Activated CD4-positive, alpha-beta T cell treated with anti-CD3 and anti-CD28 coated beads, Interleukin-2, amount 10 ng/mL, durations not matched to agents 7 days and 5 days (primary cell): ENCODE measurements at places on chromosomes 12 and 14. TPM values are rescaled to one million over a fixed set of nuclear protein-coding genes. Genes with fewer than 3 reads are reported as not detected.

Gene SERPINA1
- total RNA-seq, result 4.4 TPM

Gene IFI27L1
- total RNA-seq, result 31.6 TPM

Gene KLRC3
- total RNA-seq, result not detected

Gene TM9SF1
- 28.6 TPM for total RNA-seq

GRCh38 chr12:7483343-7483742 lies 20.2 kb downstream of the CD163 start:
- no peaks in the 10 kb centered on the region for H3K27me3 ChIP-seq
- no peaks in the 10 kb centered on the region for H3K4me1 ChIP-seq
- no peak for DNase-seq
- H3K4me3 ChIP-seq, result no peak overlapping the region
- H3K36me3 ChIP-seq, result no peaks in the 10 kb centered on the region

- no peak for DNase-seq
- H3K36me3 ChIP-seq, result peaks cover 1% of the 10 kb centered on the region
- peaks cover 30% of the 10 kb centered on the region for H3K27me3 ChIP-seq
- no peak overlapping the region for H3K27ac ChIP-seq
Observed at GRCh38 chr14:94203473-94204210, 29.5 kb downstream of the PPP4R4 start.

DNA sequence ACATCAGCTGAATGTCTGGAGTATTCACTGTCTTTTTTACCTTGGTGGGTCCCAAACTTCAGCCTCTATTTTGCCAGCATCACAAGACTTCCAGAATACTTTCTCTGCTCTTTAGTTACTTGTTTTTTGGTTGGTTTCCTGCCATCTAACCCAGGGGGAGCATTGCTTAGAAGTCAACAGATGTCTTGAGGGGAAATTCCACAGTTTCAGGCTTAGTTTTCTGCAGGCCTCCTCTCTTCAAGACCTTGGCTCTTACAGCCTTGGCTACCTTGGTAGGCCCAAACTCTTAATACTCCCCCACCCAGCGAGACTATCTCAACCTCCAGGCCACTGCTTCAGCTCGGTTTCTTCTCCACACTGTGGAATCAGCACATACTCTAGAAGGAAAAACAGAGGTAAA lies 41.7 kb downstream of the NEDD1 start:
- no peak overlapping the region for H3K27ac ChIP-seq
- H3K4me3 ChIP-seq, result no peak overlapping the region
- H3K27me3 ChIP-seq, result no peaks in the 10 kb centered on the region
- H3K4me1 ChIP-seq, result no peaks in the 10 kb centered on the region
- H3K36me3 ChIP-seq, result peaks cover 57% of the 10 kb centered on the region

DNA sequence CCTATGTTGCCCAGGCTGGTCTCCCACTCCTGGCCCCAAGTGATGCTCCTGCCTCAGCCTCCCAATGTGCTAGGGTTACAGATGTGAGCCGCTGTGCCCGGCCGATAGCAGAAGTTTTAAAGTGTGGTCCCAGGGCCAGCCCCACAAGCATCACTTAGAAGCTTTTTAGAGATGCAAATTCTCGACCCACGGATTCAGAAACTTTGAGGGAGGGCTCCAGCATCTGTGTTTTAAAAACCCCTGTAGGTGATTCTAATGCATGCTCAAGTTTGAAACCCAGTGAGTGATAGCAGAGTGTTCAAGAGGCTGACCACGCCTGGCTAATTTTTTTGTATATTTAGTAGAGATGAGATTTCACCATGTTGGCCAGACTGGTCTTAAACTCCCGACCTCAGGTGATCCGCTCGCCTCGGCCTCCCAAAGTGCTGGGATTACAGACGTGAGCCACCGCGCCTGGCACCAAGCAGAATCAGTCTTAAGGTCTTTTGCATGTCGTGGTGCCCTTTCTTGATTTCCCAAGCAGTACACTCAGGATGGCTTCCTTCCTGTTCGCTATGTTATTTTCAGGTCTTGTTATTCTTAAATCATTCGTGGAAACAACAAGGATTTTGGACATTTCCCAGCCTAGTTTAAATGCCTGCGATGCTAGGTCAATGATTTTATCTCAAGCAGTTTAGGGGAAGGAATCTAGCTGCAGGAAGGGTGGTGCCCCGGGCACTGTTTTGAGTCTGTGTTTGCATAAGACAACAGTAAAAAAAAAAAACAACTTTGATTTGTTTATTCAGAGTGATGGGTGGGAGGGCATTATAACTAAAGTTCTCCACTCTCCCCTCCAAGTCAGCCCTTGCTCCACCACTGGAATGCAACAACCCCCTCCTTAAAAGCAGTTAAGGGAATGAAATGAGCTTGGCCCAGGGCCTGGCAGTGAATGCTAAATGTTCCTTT lies 9.2 kb upstream of the RILPL2 start:
- DNase-seq, result no peak
- H3K4me1 ChIP-seq, result peaks cover 45% of the 10 kb centered on the region
- H3K4me3 ChIP-seq, result peak overlapping the region; percentile 29
- H3K27me3 ChIP-seq, result no peaks in the 10 kb centered on the region
- H3K36me3 ChIP-seq, result peaks cover 8% of the 10 kb centered on the region

DNA sequence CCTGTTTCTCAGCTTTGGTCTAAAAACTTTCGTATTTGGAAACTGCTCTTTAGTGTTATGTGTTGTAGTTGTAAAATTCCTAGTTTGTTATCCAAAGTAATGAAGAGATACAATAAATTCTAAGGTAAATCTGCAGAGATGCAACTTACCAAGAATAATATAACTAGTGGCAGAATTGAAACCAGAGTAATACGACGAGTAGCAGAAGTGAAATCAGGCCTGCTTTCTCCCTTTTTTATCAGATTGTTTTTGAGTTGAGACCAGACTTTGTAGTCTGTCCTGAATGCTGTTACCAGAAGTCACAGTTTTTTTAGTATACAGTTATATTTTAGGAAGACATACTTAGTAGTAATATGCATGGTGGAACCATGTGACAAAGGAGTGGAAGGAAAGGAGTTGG lies 12.5 kb downstream of the PAPOLA start:
- H3K27me3 ChIP-seq, result no peaks in the 10 kb centered on the region
- DNase-seq, result no peak
- H3K27ac ChIP-seq, result no peak overlapping the region

- no peaks in the 10 kb centered on the region for H3K36me3 ChIP-seq
- H3K4me3 ChIP-seq, result no peak overlapping the region
- H3K27ac ChIP-seq, result no peak overlapping the region
- no peaks in the 10 kb centered on the region for H3K27me3 ChIP-seq
Observed at GRCh38 chr14:42437809-42438208, 831.1 kb downstream of the LRFN5 start.

DNA sequence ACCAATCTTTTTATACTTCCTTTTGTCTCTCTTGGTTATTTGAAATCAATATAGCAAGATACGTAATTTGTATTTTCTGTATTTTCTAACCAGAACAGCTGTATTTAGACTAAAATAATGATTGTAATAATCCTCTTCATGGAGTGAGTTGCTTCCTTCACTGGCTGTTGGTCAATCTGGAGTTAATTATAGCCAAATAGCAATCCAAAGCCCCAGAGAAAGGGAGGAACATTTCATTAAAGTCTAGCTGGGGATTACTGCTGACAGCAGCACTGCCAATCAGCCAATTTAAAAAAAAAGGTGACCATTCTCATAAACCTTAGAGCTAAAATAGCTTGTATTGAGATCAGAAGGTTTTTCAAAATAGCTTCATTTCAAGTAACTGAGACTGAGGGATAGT lies 118.0 kb downstream of the TRHDE start:
- H3K27me3 ChIP-seq, result no peaks in the 10 kb centered on the region
- H3K4me3 ChIP-seq, result no peak overlapping the region
- H3K36me3 ChIP-seq, result no peaks in the 10 kb centered on the region
- H3K27ac ChIP-seq, result no peak overlapping the region
- no peaks in the 10 kb centered on the region for H3K4me1 ChIP-seq

GRCh38 chr12:130715150-130715997 lies 725 bp downstream of the RIMBP2 start:
- DNase-seq, result no peak
- peaks cover 46% of the 10 kb centered on the region for H3K27me3 ChIP-seq
- peaks cover 2% of the 10 kb centered on the region for H3K4me1 ChIP-seq
- no peak overlapping the region for H3K4me3 ChIP-seq

DNA sequence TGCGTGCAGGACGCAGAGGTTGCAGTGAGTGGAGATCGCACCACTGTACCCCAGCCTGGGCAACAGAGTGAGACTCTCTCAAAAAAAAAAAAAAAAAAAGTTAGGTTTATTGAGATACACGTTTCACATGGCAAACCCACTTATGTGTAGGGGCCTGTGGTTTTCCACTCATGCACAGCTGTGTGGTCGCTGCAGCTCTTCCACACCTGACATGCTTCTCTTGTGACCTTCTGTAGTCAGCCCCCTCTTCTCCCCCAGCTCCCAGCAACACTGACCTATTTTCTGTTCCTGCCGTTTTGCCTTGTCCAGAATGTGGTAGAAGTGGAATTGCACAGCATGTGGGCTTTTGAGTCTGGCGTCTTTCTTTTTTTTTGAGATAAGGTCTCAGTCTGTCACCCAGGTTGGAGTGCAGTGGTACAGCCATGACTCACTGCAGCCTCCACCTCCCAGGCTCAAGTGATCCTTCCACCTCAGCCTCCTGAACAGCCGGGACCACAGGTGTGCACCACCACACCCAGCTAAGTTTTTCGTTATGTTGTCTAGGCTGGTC lies 8.4 kb downstream of the MTA1 start:
- no peak for DNase-seq
- peaks cover 12% of the 10 kb centered on the region for H3K4me1 ChIP-seq
- H3K4me3 ChIP-seq, result no peak overlapping the region
- peak overlapping the region; percentile 36 for H3K27ac ChIP-seq
